Neural crest cell (in vitro differentiated cells): ENCODE measurements at places on chromosomes 16 and 17. TPM values are rescaled to one million over a fixed set of nuclear protein-coding genes. Genes with fewer than 3 reads are reported as not detected.

TMEM235 gene
- not detected in 2 replicates for total RNA-seq

DNA sequence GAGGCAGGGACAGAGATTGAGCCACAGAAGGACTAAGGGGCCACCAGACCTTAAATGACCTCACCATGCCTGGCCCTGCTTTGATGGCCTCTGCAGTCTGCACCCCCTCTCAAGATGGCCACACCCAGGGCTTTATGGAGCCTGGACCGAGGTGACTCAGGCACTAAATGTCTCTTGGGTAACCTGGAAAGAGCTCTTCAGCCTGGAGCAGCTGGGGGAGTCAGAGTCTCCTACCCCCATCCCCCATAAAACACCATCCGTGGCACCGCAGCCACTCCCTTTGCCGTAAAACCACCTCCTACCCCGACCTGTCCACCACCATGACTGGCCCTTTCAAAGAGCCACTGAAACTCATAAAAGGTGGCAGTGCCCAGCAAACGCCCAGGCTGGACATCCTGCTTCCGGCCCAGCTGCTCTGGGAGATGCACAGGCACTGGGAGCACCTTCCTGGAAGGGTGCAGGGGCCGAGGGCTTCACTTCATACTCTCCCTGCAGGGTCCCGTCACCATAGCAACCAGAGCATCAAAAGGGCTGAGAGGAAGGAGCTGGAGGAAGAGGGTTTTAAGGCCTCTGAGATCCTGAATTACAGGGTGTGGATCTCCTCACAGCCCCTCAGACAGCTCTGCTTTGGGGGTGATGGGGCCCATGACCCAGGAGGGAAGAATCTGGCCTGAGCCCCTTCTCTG lies 22.3 kb downstream of the FOXN1 start:
- no peak overlapping the region for H3K4me3 ChIP-seq
- no peak for DNase-seq
- no peak overlapping the region for H3K27ac ChIP-seq
- H3K4me1 ChIP-seq = no peaks in the 10 kb centered on the region
- no peaks in the 10 kb centered on the region for H3K36me3 ChIP-seq

- H3K4me1 ChIP-seq = no peaks in the 10 kb centered on the region
- peak; percentile 45 for DNase-seq
- H3K4me3 ChIP-seq = no peak overlapping the region
- H3K27ac ChIP-seq = no peak overlapping the region
These were observed 15.9 kb upstream of the FBXO47 start for GRCh38 chr17:38982858-38983746.

- peaks cover 11% of the 10 kb centered on the region for H3K36me3 ChIP-seq
- no peaks in the 10 kb centered on the region for H3K27me3 ChIP-seq
- no peak for DNase-seq
These were observed 62.8 kb downstream of the RABEP1 start for GRCh38 chr17:5344914-5345313.

- DNase-seq = no peak
- H3K27me3 ChIP-seq = peaks cover 15% of the 10 kb centered on the region
- no peak overlapping the region for H3K4me3 ChIP-seq
- no peaks in the 10 kb centered on the region for H3K36me3 ChIP-seq
These were observed 84.8 kb upstream of the TBC1D3K start for GRCh38 chr17:37839196-37839978.
